Aorta (tissue), 5 donors: ENCODE measurements at places on chromosomes 16 and 17. TPM values are rescaled to one million over a fixed set of nuclear protein-coding genes. Genes with fewer than 3 reads are reported as not detected.

Gene MT1M
- 129 TPM for total RNA-seq

DNA sequence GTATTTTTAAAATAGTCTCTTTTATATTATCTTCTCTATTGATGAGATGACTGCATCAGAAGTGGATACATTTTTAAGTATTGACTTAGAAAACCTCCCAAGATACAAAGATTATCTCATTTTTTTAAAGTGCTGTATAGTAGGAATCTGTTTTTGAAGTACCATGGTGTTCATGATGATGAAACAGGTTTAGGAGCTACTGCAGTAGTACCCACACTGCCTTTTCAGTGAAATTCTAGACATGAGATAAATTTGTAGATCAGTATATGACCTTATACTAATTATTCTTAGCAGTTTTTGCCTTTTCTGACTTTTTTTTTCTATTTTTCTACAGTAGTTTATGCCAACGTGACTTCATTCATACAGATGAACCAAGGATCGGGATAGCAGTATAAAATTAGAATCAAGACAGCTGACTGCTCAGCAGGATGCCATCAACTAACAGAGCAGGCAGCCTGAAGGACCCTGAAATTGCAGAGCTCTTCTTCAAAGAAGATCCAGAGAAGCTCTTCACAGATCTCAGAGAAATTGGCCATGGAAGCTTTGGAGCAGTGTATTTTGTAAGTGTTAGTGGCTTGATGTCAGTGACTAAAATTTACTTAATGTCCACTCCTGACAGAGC lies 61.1 kb downstream of the TAOK1 start:
- no peak for DNase-seq

GRCh38 chr17:14664511-14664910 lies 363.6 kb downstream of the HS3ST3B1 start:
- DNase-seq, result no peak

DNA sequence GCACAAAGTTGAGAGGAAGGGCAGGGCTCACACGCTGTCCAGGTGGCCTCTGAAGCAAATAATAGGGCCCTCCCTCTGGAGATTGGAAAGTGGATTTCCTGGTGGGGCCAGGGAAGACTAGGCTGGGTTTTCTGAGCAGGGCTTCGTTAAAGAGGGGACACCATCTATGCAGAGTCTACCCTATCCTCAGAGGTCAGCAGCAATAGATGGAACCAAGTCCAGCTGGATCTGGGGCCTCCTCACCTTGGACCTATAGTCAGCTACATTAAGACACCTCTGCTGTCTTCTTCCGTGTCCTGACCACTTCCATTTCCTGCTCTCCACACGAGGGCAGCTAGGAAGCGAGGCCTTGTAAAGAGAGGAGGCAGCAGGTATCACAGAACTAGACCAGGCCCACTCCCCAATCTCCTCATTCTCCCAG lies 14.7 kb upstream of the ST6GALNAC1 start:
- DNase-seq, result no peak

- no peak for DNase-seq
Observed at GRCh38 chr17:59666235-59666634, 41.0 kb downstream of the PTRH2 start.
